Endothelial cell (in vitro differentiated cells): ENCODE measurements at places on chromosomes 1 and 21. TPM values are rescaled to one million over a fixed set of nuclear protein-coding genes. Genes with fewer than 3 reads are reported as not detected.

The GSTM5 gene
- total RNA-seq: 27.9 TPM

GRCh38 chr1:25712299-25712970 is 87.6 kb upstream of the SELENON start:
- H3K27ac ChIP-seq: no peak overlapping the region
- H3K4me1 ChIP-seq: peaks cover 11% of the 10 kb centered on the region
- DNase-seq: no peak
- no peaks in the 10 kb centered on the region for H3K27me3 ChIP-seq
- no peak overlapping the region for H3K4me3 ChIP-seq

DNA sequence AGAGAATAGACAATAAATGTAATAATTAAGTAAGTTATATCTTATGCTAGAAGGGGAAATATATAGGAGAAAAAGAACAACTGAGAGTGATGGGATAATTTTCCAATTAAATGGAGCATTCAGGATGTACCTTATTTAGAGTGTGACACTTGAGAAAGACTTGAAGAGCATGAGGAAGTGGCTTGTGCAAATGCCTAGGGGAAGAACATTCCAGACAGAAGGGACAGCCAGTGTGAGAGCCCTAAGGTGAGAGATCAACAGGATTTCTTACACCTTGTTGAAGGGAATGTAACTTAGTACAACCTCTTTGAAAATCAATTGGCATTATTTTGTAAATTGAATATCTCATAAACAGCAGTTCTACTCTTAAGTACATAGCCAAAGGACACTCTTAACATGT is 28.8 kb upstream of the TSPAN2 start:
- H3K4me3 ChIP-seq: no peak overlapping the region
- DNase-seq: no peak
- H3K36me3 ChIP-seq: peaks cover 2% of the 10 kb centered on the region
- no peaks in the 10 kb centered on the region for H3K4me1 ChIP-seq
- no peaks in the 10 kb centered on the region for H3K27me3 ChIP-seq

DNA sequence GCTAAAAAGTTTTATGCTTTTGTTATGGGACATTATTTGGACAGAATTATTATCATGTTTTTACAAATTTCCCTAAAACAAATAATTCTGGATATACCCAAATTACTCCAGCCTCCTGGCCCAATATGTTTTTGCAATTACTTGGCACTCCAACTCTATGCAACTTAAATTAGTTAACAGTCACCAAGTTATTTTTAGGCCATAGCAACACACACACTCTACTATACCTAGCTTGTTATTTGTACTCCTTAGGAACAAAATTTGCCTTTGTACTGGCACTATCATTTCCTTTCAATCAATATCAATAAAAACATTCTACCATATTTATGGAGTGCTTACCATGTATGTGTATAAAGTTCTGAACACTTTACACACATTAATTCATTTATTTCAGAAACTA is 7.7 kb downstream of the DUSP10 start:
- H3K27ac ChIP-seq: no peak overlapping the region
- DNase-seq: no peak
- no peak overlapping the region for H3K4me3 ChIP-seq
- H3K36me3 ChIP-seq: peaks cover 3% of the 10 kb centered on the region
- no peaks in the 10 kb centered on the region for H3K27me3 ChIP-seq

DNA sequence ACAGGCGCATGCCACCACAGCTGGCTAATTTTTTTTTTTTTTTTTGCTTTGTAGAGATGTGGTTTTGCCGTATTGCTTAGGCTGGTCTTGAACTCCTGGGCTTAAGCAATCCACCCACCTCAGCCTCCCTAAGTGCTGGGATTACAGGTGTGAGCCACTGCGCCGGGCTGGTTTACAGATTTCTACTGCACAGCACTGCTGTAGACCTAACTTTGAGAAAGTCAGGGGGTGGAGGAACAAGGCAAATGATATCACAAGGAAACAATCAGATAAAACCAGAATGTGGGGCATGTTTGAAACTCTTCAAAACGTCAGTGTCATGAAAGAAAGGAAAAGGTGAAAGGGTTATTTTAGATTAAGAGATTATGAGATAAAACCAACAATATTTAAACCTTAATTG is 45.3 kb downstream of the URB2 start:
- H3K27me3 ChIP-seq: no peaks in the 10 kb centered on the region
- no peak overlapping the region for H3K27ac ChIP-seq
- H3K4me1 ChIP-seq: no peaks in the 10 kb centered on the region
- no peak for DNase-seq
- no peaks in the 10 kb centered on the region for H3K36me3 ChIP-seq
